ENCODE measurements at places on chromosomes 3 and 15. TPM values are rescaled to one million over a fixed set of nuclear protein-coding genes. Genes with fewer than 3 reads are reported as not detected.

- DNase-seq = no peak
These were observed 19.7 kb downstream of the CORO2B start for GRCh38 chr15:68598171-68599152.

DNA sequence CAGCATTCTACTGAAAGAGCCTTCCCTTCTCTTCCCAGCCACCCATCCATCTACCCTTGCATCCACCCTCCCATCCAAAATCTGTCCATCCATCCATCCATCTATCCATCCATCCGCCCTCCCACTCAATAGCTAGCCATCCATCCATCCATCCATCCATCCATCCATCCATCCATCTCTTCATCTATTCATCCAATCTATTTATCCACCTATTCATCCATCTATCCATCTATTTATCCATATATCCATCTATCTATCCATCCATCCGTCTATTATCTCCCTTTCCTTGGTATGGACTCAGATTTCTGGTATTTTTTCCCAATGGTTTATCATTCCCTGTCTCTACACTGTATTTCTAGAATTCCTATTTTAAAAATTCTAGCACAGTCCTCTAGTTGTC, 46.1 kb upstream of the PPARG start:
- DNase-seq = no peak

DNA sequence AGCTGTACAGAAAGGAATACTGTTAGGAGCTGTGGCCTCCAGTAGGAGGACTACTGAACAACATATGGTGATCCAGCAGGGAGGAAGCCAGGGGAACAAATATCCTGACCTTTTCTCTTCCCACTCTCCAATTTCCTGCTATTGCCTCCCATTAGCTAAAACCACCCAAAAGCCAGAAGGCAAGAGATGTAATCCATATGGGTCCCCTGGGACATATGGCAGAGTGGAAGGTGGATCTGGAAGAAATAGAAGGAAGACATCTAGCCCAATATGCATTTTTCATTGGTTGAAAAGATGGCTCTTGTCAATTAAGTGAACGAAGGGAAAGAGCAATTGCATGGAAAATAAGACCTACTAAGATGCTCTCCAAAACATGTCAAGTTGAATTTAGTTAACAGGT, 167.2 kb downstream of the CNTN3 start:
- no peak for DNase-seq

GRCh38 chr3:156472684-156473083, 82.2 kb downstream of the SSR3 start:
- no peak for DNase-seq

DNA sequence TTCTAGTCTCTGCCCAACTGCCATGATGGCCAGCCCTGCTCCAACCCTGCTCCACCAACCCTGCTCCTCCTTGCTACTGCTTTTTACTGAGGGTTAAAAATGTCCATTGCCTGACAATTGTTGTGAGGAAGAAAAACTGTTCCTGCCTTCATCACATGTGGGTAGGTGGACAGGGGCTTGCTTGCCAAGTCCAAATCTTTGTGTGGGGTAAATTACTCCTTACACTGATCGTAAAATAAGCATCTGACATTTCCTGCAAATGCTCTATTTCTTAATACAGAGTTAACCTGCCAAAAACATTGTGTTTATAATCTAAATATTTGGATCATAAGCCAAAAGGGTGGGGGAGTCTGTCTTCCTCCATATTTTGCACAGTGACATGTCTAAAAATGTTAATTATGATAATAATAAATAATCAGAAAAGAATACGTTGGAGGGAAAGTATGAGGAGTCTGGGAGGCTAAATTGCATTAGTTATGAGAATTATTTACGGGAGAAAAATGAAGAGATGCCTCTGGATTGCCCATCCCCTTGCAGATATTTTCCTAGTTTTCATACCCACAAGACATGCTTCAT, 242.5 kb upstream of the TBL1XR1 start:
- no peak for DNase-seq

DNA sequence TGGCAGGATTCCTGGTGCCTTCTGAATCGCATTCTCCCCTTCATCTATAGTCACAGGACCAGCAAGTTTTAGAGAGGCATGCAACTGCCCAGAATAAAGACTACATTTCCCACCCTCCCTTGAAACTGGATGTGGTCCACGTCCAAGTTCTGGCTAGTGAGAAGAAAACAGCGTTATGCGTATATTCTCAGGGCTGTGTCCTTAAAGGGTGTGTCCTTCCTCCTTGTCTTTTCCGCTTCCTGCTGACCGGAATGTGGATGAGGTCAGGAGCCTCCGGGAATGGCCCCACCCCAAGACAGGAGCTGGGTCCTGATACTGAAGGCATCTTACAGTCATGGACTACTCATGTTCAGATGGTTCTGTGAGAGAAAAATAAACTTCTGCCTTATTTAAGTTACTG, 20.2 kb downstream of the CHST2 start:
- DNase-seq = peak; percentile 87

DNA sequence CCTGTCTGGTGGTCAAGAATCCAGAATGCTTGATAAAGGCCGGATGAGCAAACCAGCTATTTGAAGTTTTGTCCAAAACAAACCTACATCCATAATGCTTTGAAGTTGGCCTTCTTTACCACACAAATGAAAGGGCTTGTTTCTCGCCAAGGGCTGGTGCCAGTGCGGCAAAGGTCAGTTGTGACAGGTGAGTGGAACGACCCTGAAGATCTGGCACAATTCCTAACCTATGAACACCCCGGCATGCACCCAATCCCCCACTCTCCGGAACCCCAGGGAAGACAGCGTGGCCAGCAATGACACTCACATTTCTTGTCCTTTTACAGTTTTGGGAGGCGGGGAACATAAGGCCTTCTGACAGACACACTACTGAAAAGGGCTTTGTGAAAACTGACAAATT, 90.6 kb downstream of the ATP10A start:
- DNase-seq = no peak

DNA sequence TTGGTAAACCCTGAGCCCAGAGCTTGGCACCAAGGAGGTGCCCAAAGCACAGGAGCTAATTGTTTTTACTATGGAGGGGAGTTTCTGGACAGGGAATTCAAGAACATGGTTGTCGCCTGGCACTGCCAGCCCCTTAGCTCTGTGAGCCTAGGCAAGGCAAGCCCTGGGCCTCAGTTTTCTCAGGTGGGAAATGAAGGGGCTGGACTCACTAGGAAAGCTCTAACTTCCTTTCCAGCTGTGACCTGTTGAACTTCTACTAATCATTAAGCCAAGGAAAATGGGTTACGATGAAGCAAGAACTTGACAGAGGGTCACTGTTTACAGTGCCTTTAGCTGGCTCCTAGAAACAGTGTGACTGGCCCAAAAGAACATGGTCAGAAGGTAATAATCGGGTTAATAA, 277.2 kb downstream of the SHQ1 start:
- no peak for DNase-seq

Gene MORF4L1
- total RNA-seq = 354 TPM

Gene ZPLD1
- not detected for total RNA-seq
